ENCODE measurements at places on chromosomes 3 and 15. TPM values are rescaled to one million over a fixed set of nuclear protein-coding genes. Genes with fewer than 3 reads are reported as not detected.

OCA2 gene
- not detected for total RNA-seq

ZNF385D gene
- not detected for total RNA-seq

CCDC174 gene
- total RNA-seq, result 28.8 TPM

CFAP100 gene
- not detected for total RNA-seq

CMTM8 gene
- 2.7 TPM for total RNA-seq

SCAANT1 gene
- total RNA-seq, result not detected

CPEB1 gene
- 0.58 TPM for total RNA-seq

ISLR gene
- total RNA-seq, result not detected

SMCO1 gene
- not detected for total RNA-seq

TMCO5A gene
- total RNA-seq, result not detected

LACTB gene
- 13.5 TPM for total RNA-seq

DET1 gene
- total RNA-seq, result 4.8 TPM

PLS1 gene
- total RNA-seq, result 2.6 TPM

P2RY13 gene
- total RNA-seq, result not detected

CLRN1 gene
- not detected for total RNA-seq

P3H2 gene
- not detected for total RNA-seq

Data from activated naive CD8-positive, alpha-beta T cell treated with anti-CD3 and anti-CD28 coated beads, Interleukin-2, amount 10 ng/mL, durations not matched to agents 7 days and 5 days (primary cell).